ENCODE measurements at places on chromosomes 3 and 15.

DNA sequence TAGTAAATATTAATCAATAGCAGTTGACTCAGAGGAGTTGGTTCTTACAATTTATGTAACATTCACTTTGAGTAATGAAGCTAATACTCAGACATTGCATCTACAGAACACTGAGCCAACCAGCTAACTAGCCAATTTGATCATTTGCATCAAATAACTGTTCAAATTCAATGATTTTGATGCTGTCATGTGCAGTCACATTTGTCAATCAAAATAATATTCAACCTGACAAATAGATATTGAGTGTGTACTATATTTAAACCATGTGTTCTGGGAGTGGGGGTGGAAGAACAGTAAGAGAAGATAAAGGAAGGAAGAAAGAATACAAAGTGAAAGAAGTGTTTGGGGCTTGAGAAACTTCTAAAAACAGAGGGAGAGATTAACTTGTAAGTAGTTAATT is 277.2 kb upstream of the ARHGEF26 start:
- DNase-seq, result no peak

DNA sequence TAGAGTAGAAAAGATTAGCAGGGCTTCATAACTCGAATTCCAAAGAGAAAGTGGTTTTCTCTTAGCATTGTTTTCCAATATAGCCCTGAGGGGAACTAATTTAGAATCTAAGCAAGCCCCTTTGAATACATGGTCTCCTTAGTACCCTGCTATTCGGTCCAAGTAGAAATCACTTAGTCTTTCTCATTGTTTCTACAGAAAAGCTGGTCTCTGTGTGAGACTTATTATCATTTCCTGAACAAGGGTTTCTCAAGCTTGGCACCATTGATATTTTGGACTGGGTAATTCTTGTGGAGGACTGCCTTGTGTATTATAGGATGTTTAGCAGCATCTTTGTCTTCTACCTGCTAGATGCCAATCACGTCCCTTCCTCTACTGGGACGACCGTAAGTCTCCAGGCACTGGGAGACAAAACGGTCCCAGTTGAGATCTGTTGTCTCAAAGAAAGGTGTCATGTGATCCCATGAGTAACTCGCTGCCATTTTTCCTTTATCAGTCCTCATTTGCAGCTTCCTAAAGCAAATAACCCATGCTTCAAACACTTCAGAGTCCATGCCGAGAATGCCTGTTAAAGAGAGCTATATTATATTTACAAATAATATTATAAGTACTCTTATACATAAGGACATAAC is 230.7 kb upstream of the SLCO3A1 start:
- no peak for DNase-seq

- DNase-seq, result no peak
Observed at GRCh38 chr15:75321711-75322110, 14.2 kb upstream of the COMMD4 start.

DNA sequence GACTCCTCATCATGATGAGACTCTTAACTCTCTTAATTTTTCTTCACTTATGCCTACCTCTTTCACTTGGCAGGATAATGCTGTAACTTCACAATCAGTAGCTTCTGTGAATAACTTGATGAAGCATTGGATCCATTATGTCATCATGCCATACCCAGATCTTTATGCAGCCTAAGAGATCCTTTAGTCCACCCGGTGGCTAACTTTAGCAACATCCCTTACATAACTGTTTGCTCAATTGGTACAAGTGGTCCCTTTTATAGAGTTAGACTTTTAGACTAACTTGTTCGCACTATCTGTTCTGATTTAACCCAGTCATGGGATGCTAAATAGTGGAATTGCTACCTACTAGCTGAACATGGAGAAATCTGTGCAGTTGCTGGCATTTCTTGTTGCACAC is 184.5 kb downstream of the USP13 start:
- no peak for DNase-seq

- DNase-seq, result no peak
Observed at GRCh38 chr15:58277333-58277732, 139.2 kb downstream of the AQP9 start.

DNA sequence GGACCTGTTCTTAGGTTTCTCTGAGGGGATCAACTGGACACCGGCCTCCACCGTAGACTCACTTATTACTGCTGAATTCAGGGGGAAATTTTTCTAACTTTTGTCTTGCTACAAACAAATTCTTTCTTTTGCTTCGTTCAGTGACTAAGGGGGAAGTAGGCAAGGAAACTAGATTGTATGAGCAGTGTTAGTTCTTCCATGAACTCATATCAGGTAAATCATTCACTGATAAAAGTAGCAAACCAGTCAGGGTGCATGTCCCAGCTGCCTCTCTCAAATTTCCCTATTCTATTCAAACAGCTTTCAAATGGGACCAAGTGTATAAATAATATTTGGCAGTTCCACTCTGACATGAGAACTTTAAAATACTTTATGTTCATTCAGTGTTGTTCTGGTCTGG is 7.3 kb upstream of the CCDC13 start:
- no peak for DNase-seq

- DNase-seq, result no peak
Observed at GRCh38 chr15:42919308-42919707, 1.3 kb downstream of the TTBK2 start.

GRCh38 chr3:177468816-177469215 is 271.5 kb upstream of the TBL1XR1 start:
- no peak for DNase-seq

DNA sequence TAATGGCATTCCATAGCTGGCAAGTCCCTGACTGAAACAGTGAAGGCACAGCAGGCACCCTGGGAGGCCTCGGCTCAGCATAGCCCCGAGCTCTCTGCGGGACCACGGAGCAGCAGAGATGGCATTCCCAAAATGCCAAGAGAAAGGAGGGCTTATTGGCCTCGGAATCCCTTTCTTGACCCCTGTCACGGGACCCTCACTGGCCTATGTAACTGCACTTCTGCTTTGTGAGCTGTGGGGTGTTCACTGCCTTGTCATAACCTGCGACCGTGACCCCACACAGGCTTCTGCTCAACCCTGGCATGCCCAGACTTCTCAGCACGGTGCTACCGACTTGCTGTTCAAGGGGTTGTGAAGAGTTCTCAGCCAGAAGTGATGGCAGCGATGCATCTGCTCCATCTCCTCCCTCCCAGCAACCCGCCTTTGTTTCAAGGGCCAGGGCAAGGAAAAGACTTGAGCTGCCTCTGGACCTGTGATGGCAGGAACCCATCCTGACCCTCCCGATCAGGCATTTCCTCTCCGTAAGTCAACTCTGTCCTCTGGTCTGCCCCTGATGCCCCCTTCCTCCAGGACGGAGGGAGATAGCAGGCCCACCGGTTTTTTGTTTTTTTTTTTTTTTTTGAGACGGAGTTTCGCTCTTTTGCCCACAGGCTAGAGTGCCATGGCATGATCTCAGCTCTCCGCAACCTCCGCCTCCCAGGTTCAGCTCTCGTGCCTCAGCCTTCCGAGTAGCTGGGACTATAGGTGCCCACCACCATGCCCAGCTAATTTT is 30.5 kb downstream of the EHD4 start:
- peak; percentile 33 for DNase-seq

DNA sequence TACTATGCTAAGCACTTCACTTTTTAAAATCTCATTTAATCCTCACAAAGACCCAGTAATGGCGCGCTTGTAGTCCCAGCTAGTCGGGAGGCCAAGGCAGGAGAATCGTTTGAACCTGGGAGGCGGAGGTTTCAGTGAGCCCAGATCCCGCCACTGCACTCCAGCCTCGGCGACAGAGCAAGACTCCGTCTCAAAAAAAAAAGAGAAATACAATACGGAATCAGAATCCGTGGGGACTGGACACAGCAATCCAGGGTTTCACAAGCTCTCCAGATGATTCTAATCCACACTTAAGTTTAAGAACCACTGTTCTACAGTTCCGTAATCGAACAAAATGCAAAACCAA is 426 bp upstream of the SUMF1 start:
- DNase-seq, result no peak

DNA sequence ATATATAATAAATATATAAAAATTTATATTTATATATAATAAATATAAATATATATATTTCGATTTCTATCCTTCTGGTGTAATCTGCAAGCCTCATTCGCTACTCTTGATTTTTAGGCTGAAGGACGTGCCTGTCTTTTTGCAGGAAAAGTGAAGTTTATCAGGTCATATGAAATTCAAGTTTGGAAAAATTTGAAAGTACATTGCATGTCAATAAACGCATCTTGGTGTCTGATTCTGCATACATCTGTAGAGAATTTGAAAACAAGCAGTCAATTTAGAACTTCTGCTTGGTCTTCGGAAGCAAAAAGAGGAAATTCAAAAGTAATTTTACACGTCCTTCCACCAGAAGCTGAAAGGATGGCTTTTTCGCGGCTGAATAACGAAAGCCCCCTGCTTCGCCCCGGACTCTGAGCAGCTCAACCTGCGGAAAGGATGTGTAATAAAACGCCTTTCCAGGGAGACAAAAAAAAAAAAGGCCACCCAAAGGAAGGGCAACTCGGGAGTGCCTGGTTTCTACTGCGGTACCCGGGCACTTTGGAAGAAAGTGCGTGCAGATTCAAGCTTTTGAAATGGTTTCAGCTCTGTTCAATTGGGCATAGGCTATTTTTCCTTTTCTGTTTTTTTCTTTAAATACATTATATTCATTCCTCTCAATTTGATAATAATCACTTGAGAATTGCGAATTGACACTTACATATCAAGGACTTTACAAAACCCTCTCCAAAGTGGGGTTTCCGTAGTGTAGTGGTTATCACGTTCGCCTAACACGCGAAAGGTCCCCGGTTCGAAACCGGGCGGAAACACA is 1.5 kb upstream of the MYNN start:
- DNase-seq, result peak; percentile 81

GRCh38 chr15:70576696-70577095 is 186.7 kb downstream of the UACA start:
- DNase-seq, result no peak

DNA sequence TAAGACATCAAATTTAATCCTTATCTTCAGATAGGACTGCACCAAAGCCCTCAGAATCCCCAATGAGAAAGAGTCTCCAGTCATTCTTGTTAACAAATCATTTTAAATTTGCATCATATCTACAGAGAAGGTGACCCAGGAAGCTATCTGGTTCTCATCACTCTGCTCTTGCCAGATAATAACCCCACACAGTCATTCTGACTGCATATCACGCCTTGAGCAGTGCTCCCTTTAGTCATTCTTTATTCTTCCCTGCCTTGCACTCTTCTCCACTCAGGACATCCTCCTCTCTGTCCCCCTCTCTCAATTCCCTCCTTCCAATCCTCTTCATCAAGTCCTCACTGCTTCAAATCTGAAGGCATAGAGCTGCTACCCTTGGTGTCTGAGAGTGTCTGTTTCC is 83.7 kb upstream of the COL6A6 start:
- DNase-seq, result no peak

DNA sequence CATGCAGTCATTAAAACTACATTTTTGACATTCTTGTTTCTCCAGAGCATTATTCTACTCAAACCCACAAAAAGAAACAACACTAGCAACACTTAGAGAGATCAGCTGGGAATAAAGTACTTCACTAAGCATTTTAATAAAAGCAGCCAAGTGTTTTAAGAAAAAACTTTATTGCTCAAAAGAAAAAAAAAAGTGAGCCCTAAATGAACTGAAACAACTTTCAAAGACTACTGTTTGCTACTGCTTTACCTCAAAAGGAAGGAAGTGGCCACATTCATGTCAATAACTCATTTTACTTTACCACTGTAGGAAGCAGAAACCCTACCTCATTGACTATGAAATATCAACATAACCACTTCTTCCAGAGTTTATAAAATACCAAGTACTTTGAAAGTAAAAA is 91.3 kb downstream of the UACA start:
- DNase-seq, result no peak

DNA sequence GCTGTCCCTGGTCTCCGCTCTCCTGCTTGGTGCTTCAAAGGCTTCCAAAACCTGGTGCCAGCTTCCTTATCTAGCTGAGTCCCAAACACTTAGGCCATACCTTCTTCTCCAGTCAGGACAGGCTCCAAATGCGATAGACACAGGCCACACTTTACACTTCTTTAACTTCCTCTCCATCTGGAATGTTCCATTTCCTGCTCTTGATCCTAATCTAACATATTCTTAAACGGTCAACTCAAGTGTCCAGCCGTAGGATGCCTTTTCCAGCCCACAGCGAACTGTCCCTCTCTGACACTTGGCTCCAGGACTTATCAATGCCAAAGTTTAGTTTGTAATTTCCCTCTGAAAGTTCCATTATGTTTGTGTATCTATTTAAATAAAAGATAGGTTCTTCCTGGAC is 19.2 kb upstream of the PLA2G4F start:
- no peak for DNase-seq

DNA sequence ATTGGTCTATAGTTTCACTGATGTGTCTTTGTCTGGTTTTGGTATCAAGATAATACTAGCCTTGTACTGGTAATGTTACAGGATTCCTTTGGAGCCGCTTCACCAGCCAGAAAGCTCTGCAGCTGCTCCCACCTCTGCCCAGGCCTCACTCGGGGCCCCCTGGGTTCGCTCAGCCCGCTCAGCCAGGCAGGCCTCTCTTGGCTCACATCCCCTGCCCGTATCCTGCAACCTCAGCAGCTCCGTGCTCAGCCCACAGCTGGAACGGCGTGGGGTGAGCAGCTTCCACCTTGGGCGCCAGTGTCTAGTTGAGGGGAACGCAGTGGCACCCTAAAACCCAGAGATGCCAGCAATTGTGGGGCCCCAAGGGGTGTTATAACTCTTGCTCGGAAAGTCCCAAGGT is 429.7 kb upstream of the ROBO2 start:
- no peak for DNase-seq

DNA sequence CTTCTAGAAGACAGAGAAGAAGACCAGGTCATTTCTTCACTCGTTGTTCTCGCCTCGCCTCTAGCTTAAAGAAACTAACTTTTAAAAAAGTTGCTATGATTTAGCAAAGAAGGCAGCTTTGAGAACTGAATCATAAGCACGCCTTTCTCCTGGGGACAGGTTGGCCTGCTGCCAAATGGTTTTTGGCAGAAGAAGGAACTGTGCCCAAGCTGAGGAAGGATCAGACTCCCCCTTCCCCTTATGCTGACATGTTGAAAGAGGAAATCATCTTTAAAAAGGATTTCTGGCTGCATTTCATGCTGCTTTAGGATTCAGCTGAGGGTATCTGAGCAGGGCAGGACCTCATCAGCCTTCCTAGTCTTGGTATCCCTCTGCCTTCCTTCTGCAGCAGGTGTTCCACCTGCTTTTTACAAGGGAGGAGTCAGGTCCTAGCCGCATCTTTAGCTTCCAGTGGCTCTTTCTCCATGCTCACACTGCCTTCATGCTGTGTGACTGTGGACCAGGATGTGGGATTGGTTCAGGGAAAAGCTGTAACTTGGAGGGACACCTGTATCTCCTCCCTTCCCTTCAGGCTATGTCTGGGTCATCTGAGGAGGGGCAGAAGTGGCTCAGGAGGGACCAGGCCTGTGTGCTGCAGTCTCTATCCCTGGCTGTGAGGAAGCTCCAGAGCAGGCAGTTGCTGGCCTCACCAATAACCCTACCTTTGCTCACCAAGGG is 34.1 kb upstream of the HACD2 start:
- DNase-seq, result peak; percentile 64

- no peak for DNase-seq
Observed at GRCh38 chr15:98668566-98669308, 20.4 kb downstream of the IGF1R start.

Measured in right forelimb (tissue), 1 donor.